ENCODE measurements at places on chromosomes 13 and 19.

DNA sequence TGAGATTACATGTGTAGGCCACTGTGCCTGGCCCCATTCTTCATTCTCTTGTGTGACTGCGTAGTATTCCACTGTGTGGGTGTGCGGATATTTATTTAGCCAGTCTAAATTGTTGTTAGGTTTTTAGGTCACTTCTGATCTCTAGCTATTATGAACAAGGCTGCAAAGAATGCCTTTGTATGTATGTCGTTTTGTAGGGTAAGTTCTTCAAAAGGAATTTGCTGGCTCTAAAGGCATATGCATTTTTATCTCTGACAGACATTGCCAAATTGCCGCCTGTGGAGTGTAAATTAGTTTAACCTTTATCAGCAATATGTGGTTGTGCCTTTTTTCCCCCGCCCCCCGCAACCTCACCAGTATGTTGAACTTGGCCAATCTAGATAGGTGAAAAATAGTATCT lies 30.3 kb upstream of the EHD2 start:
- DNase-seq = no peak

- no peak for DNase-seq
These were observed 201.0 kb upstream of the RXFP2 start for GRCh38 chr13:31538067-31539042.

DNA sequence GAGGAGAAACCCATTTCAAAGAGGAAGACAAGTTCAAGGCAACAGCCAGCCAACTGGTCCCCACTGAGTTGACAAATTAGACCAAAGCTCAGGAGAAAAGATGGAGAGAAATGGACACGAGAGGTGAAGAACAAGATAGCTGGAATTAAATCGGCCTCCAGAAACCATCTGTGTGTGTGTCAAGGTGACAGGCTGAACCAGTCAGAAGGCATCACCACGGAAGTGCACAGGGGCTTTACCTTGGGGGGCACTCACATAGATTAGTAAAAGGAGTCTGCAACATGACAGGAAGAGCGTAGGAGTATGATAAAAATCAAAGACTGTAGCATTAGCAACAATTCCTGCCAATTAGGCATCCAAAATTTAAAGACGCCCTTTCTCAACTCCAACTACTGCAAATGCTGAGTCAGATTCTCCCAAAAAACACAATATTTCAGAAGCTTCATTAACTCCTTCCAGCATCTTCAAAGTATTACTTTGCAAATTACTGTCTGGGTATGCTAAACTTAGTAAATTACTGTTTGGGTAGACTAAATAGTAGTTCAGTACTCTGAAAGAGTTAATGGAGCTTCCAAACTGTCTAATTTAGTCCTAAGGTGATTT lies 66.2 kb downstream of the FOXO1 start:
- no peak for DNase-seq

DNA sequence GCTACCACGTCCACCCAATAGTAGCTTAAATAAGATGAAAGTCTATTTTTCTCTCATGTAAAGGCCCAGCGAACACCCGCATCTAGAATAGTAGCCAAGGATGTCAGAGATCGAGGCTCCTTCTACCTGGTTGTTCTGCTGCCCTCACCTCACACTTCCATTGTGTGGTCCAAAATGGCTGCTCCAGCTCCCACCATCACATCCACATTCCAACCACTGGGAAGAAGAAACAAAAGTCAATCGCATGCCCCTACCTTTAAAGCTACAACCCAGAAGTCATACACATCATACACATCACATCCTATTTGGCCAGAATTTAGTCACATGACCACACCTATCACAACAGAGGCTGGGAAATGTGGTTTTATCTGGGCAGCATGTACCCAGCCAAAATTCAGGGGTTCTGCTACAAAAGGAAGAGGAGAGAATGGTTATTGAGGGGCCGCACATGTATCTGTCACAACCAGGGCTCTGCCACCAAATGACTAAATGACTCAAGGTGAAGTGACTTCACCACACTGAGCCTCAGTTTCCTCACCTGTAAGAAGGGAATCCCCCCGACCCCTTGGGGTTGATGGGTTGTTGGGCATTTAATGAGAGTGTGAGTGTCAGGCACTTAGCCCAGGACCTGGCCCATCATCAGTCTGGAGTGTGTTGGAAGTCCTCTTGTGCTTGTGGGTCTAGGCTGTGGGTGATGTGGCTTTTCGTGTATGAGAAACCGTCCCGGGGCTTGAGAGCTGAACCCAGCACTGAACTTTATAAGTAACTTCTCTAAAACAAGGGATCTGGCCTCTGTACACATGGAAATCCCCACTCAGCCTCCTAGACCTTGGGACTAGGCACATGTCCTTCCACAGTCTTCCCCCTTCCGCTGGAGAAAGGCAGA lies 10.2 kb upstream of the CBLC start:
- no peak for DNase-seq

DNA sequence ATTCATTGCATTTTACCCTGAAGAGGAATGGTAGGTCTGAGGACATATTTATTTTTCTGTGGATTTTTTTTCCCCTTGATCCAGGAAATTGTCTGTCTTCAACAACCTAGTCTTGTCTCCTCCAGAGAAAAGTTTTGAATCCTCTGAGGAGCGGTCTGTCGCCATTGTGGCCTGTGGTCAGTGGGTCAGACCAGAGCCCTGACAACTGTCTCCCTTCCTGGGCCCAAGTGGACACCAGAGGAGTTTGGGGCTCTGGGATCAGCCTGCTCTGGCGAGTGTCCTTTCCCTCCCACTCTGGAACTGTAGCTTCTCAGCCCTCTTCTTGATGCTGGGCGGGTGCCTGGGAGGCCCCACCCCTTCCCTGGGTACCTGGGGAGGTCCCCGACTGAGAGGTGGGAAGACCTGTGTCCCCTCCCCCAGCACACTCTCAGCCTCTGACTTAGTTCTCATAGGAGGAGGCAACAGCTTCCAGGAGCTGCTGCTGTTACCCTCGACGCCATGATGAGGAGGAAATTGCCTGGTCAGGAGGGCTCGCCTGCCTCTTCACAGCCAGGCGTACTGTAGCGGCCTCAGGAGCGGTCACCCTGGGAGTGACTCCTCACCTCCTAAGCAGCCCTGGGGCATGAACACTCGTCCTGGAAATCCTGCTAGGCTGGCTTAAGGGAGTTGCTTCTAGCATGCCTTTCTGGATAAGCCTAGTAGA lies 110.3 kb downstream of the GGACT start:
- DNase-seq = no peak

DNA sequence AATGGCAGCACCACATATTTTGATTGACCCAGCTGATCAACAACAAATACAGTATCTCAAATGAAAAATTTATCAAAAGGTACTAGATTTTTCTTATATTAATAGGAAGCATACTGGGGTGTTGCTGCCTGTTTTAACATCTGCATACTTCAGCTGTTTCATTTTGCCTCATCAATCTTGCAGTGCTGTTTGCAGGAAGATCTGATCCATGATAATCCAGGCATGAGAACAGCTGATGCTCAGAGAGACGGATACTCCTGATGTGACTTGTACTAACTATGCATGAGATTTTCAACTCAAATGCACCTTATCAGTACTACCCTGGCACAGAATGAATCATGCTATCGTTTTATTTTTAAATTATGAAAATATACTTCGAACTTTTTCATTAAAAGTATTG lies 2136.8 kb downstream of the PCDH9 start:
- no peak for DNase-seq

DNA sequence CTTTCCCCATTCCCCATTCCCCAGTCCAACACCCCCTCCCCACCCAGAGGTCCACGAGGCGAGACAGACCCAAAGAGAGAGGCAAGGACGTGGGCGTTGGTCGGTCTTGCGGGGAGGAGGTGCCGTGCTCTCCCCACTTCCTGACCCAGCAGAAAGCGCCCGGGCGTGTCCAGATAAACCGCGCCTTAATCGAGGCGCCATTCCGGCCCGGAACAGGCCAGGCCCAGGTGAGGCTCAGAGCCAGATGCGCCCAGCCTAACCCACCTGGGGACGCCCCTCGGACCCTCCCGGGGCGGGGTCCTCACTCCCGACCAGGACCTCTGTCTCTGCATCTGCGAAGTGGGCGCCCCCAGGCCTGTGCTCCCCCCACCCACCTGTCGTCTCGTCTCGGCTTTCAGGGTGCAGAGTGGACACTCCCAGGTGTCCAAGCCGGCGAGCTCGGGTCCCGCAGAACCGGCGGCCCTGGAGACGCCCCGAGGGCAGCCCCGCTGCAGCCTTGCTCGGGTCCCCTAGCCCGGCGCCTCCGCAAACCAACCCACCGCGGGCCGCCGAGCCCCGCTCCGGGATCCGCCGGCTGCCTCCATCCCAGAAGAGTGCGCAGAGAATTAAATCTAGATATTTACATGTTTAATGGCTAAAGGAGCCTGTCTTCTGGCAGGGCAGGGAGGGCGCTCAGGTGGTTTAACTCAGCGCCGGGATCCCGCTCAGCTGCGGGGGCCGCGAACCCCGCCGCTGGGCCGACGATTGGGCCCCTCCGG lies 5.0 kb upstream of the ONECUT3 start:
- no peak for DNase-seq

DNA sequence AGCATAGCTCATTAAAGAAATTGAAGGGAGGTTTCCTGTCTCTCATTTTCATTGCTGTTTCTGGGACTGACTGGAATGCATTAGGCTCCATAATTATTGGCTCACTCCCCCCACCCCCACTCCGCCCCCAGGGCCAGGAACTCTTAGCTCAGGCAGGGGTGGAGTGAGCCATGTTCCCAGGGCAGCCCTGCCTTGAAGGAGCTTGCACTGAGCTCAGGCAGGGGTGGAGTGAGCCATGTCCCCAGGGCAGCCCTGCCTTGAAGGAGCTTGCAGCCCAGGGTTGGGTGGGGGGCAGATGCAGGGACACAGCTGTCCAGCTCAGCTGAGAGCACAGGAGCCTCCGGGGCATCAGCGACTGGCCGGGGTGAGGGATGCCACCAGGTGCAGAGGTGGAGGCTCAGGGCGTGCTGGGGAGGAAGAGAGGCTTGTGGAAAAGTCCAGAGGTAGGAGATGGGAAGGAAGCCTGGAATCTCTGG lies 39.1 kb upstream of the TFDP1 start:
- DNase-seq = no peak

DNA sequence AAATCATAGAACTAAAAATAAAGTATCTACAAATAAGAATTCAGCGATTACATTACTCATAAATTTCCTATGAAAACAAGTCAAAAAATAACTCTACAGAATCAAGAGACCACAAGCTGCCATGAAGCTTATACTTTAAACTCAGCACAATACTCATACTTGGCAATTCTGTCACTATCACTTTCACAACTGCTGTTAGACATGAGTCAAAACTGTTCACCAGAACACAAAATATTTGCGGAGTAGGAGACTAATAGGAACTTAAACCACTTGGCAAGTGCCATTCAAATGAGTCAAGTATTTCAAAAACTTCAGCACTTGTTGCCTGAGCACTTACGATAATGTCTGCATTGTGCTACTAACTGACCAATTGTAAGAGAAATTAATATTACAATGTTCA lies 387.8 kb upstream of the GPC6 start:
- no peak for DNase-seq

Measured in stimulated activated CD8-positive, alpha-beta memory T cell treated with anti-CD3 and anti-CD28 coated beads, Interleukin-7, amount 100 ng/mL, for 24 hours (primary cell).